ENCODE measurements at places on chromosomes 5 and 9. TPM values are rescaled to one million over a fixed set of nuclear protein-coding genes. Genes with fewer than 3 reads are reported as not detected.

The TAF11L10 gene
- total RNA-seq = not detected

The IGFBPL1 gene
- not detected for total RNA-seq

The TMEM171 gene
- total RNA-seq = not detected

DNA sequence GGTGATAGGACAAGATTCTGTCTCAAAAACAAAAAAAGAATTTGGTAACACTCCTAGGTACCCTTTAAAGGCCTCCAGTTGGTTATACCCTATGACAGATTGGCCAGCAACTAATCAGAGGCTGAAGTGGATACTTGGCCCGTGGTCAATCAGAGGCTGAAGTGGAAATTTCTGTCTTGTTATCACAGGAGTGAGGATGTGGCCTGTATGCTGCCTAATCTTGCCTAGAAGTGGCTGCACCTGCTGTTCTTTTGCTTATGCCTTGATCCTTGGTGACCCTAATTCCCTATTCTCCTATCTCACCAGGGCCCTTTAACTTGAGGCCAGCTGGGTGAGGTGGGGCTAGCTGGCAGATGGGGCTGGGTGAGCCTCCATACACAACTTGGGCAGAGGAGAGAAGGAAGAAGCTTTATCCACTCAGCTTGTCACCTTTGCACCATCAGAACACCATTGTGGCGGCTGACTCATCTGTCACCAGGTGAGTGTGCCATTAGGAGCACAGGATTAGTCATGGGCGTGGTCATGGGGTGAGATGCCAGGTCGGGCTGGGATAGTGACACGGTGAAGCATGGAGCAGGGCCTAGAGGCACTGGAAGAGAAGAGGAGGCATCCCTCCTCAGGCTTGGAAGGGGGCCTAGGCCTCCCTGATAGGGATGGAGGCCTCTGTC lies 41.5 kb downstream of the SAR1B start:
- no peak for DNase-seq
